ENCODE measurements at places on chromosomes 6 and 20.

GRCh38 chr20:15333170-15333569, 995.8 kb upstream of the FLRT3 start:
- no peak for DNase-seq

DNA sequence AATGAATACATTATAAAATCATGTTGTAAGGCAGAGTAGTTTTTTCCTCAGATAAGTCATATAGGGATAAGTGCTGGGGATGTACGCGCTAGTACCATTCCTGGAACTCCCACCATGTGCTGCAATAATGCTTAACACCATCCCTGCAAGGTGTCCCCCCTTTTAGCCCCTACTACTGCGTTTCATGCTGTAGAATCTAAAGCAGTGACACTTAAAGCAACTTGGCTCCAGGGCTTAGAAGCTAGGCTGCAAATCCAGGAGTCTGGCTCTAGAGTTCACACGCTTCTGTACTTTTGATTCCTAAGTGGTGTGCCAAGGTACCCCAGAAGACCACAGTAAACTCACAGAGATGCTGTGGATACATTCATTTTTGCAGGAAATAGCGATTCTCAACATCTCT, 183.1 kb downstream of the DOK5 start:
- no peak for DNase-seq

DNA sequence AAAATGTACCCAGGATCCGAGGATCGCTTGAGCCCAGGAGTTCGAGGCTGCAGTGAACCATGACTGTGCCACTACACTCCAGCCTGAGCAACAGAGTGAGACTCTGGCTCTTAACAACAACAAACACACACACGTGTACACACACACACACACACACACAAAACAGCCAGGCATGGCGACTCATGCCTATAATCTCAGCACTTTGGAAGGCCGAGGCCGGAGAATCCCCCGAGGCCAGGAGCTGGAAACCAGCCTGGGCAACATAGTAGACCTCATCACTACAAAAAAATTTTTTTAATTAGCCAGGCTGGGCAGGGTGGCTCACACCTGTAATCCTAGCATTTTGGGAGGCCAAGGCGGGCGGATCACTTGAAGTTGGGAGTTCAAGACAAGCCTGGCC, 23.3 kb upstream of the ARFGEF2 start:
- DNase-seq: no peak

GRCh38 chr6:12051861-12052368, 39.8 kb downstream of the HIVEP1 start:
- no peak for DNase-seq

- DNase-seq: peak; percentile 18
Observed at GRCh38 chr6:13146442-13146841, 181.9 kb downstream of the TBC1D7 start.

DNA sequence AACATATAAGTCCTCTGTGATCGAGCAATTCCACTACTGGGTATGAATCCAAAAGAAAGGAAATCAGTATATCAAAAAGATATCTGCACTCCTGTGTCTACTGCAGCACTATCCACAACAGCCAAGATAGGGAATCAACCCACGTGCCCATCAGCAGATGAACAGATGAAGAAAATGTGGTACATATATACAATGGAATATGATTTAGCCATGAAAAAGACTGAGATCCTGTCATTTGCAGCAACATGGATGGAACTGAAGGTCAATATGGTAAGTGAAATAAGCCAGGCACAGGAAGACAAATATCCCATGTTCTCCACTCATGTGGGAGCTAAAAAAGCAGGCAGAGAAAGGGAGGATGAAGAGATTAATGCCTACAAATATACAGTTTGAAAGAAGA, 95.7 kb upstream of the POPDC3 start:
- no peak for DNase-seq

DNA sequence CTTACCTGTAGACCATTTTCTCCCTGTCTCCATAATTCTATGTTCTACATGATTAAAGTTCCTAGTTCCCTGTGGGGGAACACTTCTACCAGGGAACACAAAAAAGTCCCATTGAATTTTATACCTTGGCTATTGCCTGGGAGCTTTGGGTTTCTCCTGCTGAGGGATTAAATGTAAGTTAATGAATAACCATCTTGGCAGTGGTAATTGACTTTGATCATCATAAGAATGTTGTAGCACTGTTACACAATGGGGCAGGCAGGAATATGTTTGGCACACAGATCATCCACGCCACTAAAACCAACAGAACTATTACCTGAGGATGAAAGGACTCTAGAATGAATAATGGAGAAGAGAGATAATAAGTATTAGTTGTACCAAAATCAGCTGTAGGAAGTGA, 1106.2 kb upstream of the GJE1 start:
- DNase-seq: no peak

- DNase-seq: no peak
Observed at GRCh38 chr6:12473494-12473893, 183.3 kb downstream of the EDN1 start.

DNA sequence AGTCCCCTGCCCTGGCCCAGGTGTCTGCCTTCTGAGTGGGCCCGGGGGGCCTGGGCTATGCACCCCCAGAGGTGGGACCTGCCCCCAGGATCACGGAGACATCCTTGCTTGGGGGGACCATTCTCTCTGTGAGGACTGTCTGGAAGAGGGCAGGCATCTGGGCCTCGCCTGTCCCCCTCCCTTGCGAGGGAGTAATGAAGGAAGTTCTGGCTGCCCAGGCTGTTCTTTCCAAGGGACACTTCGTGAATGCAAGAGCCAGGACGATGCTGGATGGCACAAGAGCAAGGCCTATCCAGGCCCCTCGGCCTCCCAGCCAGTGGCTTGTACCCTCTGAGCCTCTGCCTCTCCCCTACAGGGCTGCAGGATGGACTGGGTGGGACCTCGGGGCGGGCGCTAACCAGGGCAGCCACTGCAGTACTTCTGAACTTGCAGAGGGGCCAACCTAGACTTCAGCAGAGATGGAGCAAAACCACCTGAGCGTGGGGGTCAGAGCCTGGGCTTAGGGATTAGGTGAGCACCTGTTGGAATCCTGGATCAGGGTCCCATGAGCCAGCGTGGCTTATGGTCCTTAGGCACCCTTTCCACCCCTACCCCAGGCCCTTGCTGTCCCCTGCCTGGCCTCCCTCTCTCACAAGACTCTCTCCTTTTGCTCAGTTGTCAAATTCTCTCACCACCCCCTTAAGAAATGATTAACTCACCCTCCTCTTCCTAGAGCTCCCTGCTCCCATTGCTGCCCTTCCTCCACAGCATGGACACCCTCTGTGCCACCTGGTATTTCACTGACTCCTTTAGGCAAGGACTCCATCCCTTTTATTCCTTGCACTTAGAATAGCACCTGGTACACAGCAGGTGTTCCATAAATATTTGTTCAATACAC, 53.2 kb downstream of the CTCFL start:
- DNase-seq: no peak

GRCh38 chr6:92827104-92827503, 592.3 kb downstream of the EPHA7 start:
- DNase-seq: no peak

- no peak for DNase-seq
Observed at GRCh38 chr20:8917084-8917483, 151.8 kb upstream of the PLCB4 start.

DNA sequence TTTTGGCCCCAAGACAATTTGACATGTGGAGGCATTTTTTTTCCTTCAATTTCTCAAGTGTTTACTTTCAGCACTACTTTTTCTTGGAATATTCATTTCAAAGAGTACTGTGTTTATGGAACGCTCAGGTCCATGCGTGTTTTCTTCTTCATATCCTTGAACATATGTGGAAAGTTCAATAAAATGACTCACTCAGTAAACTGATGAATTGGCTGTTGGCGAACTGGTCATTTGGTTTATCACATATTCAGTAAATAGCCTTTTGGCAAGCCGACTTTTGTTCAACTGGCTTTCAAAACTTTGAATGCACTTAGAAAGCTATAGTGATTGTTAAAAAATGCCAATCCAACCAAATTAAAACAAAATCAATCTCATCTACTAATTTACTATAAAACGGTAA, 964.6 kb upstream of the SLC35B3 start:
- no peak for DNase-seq

GRCh38 chr6:2448826-2449571, 203.6 kb upstream of the GMDS start:
- peak; percentile 77 for DNase-seq

DNA sequence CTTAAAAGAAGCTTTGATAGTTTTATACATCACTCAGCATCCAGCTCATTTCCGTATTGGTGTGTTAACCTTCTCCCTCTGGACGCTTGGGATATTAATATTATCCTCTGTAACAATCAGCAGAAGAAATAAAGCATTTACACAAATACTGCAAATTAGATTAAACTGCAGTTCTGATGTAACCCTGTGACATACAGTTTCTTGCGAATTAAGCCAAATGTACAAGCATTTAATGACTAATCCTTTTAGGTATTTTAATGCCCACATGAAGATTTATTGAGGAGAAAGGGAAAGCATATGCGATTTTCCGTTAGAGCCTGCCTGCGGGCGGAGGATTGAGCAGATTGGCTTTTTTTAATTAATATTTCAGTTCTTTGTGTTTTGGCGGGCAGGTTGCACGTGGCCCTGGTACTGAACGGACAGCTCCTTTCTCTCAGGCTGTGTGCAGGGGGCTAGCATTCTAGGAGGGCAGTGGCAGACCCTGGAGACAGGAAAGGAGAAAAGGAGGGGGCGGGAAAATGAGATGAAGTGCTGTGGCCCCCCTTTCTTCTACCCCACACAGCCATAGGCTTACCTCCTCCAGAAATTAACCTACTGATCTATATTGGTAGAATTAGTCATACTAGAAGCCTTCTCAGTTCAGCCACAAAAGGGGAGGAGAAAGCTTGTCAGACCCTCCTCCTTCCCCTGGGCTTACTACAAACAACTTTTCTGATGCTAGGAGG, 14.1 kb upstream of the TFAP2D start:
- no peak for DNase-seq

GRCh38 chr6:131424016-131424415, 149.0 kb upstream of the ARG1 start:
- DNase-seq: no peak

- no peak for DNase-seq
Observed at GRCh38 chr20:43560974-43561373, 2.1 kb downstream of the SGK2 start.

- no peak for DNase-seq
Observed at GRCh38 chr6:148435386-148435785, 92.7 kb downstream of the SASH1 start.

GRCh38 chr20:3135507-3136070, 24.1 kb downstream of the FASTKD5 start:
- no peak for DNase-seq

- DNase-seq: no peak
Observed at GRCh38 chr6:6590530-6590929, 2.0 kb downstream of the LY86 start.

- DNase-seq: no peak
Observed at GRCh38 chr6:19070520-19070919, 683.4 kb downstream of the RNF144B start.

GRCh38 chr6:34132486-34133185, 13.3 kb downstream of the GRM4 start:
- DNase-seq: no peak

- DNase-seq: no peak
Observed at GRCh38 chr6:152943260-152943897, 39.5 kb downstream of the FBXO5 start.

GRCh38 chr6:47967843-47968242, 143.2 kb downstream of the PTCHD4 start:
- no peak for DNase-seq

GRCh38 chr20:12593342-12593873, 415.4 kb upstream of the SPTLC3 start:
- DNase-seq: no peak

- no peak for DNase-seq
Observed at GRCh38 chr20:57491373-57491772, 33.6 kb downstream of the CTCFL start.

GRCh38 chr6:36523936-36524499, 23.3 kb downstream of the STK38 start:
- no peak for DNase-seq

- no peak for DNase-seq
Observed at GRCh38 chr20:44641325-44641724, 10.2 kb downstream of the ADA start.

DNA sequence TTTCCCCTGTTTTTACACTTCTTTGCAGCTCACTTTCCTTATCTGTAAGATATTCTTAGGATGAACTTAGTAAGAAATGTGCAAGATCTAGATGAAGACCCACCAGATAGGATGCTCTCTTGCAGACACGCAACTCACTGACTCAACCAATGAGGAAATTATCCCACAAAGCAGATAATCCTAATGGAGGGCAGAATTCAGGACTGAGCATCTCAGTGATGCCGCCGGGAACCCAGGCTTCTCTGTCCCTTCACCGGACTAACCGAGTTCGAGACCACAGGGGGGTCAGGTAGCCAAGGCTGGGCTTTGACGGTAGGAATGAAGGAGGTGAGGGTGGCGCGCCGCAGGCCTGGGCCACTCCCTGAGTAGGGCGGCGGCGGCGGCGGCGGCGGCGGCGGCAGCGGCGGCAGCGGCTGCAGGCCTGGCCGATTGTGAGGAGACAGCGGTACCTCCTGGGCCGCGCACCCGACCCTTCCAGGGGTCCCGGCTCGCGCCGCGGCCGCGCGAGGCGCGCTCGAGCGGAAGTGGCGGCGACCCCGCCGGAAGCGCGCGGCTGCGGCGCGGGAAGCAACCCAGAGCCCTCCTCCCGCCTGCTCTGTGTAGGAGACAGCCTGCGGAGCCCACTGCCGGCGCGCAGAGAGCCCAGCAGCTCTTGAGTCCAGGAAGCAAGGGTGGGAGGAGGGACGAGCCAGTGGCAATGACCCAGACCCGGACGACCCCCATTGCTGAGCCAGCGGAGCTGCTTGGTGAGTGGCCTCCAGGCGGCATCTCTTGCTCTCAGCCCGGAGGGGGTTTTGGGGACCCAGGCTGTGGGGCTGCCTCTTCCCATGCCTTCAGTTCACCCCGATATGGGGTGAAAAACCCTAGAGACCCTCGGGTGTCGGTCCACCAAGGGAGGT, at the start of gene KHDC1:
KHDC1 (minus strand) TSS at position 526 of the 899 bp plus-strand sequence. CDS start 20,679 bp downstream, outside the sequence.
- DNase-seq: peak; percentile 60

GRCh38 chr20:11277170-11277569, 603.4 kb upstream of the JAG1 start:
- DNase-seq: no peak

GRCh38 chr20:24873025-24873620, 75.9 kb upstream of the CST7 start:
- no peak for DNase-seq

DNA sequence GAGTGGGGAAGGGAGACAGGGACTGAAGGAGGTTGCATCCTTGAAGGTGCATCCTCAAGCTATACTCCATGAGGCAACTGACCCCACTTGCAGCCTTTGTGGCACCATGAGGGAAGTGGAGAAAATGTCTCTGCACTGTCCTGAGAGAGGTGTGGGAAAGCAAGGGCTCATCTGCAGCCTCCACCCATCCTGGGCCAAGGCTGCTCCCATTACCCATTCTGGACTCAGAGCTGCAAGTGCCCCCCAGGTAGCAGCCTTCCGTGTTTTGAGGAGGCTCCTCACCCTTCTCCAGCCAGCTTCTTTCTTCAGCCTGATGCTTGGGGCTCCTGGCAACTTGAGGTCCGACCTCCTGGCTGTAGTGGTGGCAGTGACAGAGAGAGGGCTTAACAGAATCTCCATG, 294.6 kb downstream of the CDH26 start:
- no peak for DNase-seq

Data from NCI-H524 (cell line).